ENCODE measurements at places on chromosomes 1 and 21. TPM values are rescaled to one million over a fixed set of nuclear protein-coding genes. Genes with fewer than 3 reads are reported as not detected.

The ATP6V1G3 gene
- not detected for total RNA-seq

The ECM1 gene
- 77.4 TPM for total RNA-seq

The C1orf94 gene
- total RNA-seq = not detected

The ELAVL4 gene
- not detected for total RNA-seq

The EPHB2 gene
- total RNA-seq = 22.4 TPM

The TEX38 gene
- total RNA-seq = not detected

The AMY1C gene
- total RNA-seq = not detected

Measured in epithelial cell of alveolus of lung (primary cell).